ENCODE measurements at places on chromosomes 6 and 20. TPM values are rescaled to one million over a fixed set of nuclear protein-coding genes. Genes with fewer than 3 reads are reported as not detected.

C2 gene
- total RNA-seq, result 3.1 TPM

TNF gene
- not detected for total RNA-seq

FAM209B gene
- total RNA-seq, result not detected

PRDM1 gene
- 2.5 TPM for total RNA-seq

HLA-A gene
- 48.5 TPM for total RNA-seq

RPS18 gene
- total RNA-seq, result 3,808 TPM

LTB gene
- total RNA-seq, result not detected

PACRG gene
- total RNA-seq, result 8.5 TPM

BPIFB1 gene
- total RNA-seq, result not detected

DYNLT2 gene
- 4.1 TPM for total RNA-seq

CLDN20 gene
- not detected for total RNA-seq

NMBR gene
- total RNA-seq, result 6.6 TPM

PPIL4 gene
- total RNA-seq, result 44.8 TPM

HTR1E gene
- 0.63 TPM for total RNA-seq

BAG2 gene
- total RNA-seq, result 2.8 TPM

TMEM181 gene
- 58.8 TPM for total RNA-seq

PLTP gene
- 13.5 TPM for total RNA-seq

MCCD1 gene
- total RNA-seq, result not detected

PCK1 gene
- not detected for total RNA-seq

TNFRSF6B gene
- total RNA-seq, result 1.3 TPM

NRSN1 gene
- total RNA-seq, result 31.6 TPM

RMND1 gene
- 36.9 TPM for total RNA-seq

MICA gene
- 0.63 TPM for total RNA-seq

SSTR4 gene
- not detected for total RNA-seq

KCNS1 gene
- total RNA-seq, result 1.6 TPM

FNDC1 gene
- 0.63 TPM for total RNA-seq

VGLL2 gene
- not detected for total RNA-seq

PGBD1 gene
- total RNA-seq, result 20.7 TPM

VNN1 gene
- total RNA-seq, result not detected

IMPG1 gene
- not detected for total RNA-seq

ADGRF1 gene
- not detected for total RNA-seq

Measured in parietal lobe (tissue), 2 donors.